Cardiac septum (tissue), 1 donor: ENCODE measurements at places on chromosomes 4 and X.

- no peak for DNase-seq
Observed at GRCh38 chr4:56782019-56782418, 39.5 kb downstream of the SPINK2 start.

DNA sequence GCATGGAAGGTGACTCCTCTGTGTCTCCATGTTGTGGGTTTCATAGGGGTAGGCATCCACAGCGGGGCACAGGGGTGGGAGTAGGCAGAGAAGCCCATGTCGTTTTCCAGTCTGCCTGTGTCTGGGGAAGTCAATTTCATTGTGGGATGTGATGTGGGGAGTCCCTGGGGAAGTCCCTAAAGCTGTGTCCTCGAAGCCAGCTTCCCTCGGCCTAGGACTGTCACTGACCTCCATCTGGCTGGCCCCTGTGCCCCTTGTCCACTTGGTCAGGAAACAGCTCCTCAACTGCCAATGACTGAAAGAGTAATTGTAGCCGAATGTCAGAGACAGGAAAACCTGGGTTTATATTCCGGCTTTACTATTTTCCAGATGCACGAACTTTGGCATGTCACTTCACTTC is 109.6 kb downstream of the DRD5 start:
- no peak for DNase-seq

GRCh38 chr4:48914311-48914710 is 7.7 kb upstream of the OCIAD2 start:
- DNase-seq: no peak

GRCh38 chr4:74366367-74366911 is 1.5 kb downstream of the EREG start:
- DNase-seq: no peak

- DNase-seq: no peak
Observed at GRCh38 chr4:146051728-146052391, 113.2 kb upstream of the ZNF827 start.

- DNase-seq: no peak
Observed at GRCh38 chrX:111199505-111199904, 70.8 kb downstream of the CAPN6 start.

DNA sequence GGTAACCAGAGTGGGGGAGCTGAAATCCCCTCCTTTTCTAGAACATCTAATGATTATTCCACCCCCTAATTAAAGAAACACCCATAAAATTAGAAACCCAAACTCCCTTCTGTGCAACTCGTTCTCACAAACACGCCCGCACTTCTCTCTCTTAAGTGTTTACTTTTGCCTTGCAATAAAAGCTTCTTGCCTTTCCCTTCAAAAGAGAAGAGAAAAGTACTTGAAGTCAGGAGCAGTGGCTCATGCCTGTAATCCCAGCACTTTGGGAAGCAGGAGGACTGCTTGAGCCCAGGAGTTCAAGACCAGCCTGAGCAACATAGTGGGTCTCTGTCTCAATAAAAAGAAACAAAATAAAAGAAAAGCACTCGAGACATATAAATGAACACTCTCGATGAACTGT is 3.6 kb upstream of the GPR173 start:
- DNase-seq: no peak

DNA sequence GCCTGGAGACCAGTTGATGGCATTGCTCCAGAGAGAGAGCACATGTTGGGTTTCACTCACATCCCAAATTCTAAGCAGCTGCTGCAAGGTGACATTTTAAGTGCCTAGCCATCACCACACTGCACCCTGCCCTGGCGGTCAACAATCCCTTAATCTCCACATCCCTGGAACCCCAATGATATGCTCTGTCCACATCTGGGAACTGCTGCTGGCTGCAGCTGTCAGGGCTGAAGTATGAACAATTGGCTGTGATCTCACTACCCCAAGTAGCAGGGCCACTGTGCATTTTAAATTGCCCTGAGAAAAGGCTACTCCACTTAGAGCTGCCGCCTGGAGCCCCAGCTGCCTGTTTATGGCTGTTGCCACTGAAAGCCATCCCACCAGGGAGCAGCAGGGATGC is 190.6 kb downstream of the ACTRT1 start:
- no peak for DNase-seq

- DNase-seq: no peak
Observed at GRCh38 chr4:83043801-83044407, 8.9 kb downstream of the COPS4 start.

DNA sequence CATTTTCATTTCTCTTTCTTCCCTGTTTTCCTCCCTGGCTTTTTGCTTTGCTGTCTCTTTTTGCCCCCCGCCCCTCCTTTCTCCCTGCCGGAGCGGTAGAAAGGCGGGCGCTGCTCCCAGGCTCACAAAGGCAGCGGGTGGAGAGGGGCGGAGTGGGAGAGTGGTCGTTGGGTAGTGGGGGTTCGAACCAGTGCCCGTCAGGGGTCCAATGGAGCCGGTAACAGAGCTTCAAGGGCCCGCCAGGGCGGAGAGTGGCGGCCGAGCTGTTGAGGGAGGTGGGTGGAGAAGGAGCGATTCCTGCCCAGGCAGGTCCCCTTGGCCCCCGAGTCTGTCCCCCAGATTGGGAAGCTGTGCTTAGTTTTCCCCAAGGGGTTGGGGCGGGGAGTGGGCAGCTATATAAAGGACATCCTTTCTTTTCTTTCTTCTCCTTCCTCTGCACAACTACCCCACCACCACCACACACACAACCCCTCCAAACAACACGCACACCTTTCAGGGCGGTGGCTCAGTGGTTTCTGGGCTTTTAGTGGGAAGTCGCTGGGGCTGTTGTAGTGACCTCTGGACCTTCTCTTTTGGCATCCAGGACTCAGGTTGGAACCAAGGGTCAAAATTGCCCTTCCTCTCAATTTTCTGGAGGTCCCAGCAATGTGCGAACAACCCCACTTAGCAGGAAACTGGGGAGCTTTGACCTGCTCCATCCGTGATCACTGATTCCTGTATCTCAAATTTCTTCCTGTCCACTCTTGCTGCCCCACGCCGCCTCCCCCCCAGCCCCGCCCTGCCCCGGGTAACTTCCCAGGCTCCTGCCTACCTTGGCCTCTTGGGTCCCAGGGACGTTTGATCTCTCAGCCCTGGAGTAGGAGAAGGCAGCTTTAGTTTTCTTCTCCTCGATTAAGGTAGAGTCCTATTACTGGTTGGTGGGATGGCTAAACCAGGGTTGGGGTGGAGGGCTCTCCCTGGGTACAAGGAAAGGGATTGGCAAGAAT is 1.9 kb downstream of the EFNB1 start:
- DNase-seq: peak; percentile 67

- no peak for DNase-seq
Observed at GRCh38 chr4:76214177-76214675, 602 bp upstream of the SCARB2 start.

GRCh38 chrX:71107762-71108360 is 1.3 kb upstream of the CXorf65 start:
- DNase-seq: no peak

DNA sequence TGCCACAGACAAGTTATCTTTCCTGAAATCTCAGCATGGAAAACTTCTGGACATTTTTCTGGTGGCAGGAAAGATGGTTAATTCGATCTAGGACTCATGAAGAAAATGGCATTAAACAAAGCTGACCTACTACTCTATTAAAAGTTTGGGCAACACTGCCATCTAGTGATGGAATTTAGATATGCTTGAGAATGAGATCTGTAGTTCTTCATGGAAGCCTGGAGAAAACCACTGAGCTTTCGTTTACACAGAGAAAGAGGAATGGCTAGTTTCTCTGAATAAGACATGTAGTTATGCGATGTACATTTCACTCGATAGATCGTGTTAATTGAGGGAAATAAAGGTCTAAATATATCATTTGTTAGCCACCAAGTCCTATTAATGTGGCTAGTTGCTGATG is 51.7 kb upstream of the CHRDL1 start:
- DNase-seq: no peak

DNA sequence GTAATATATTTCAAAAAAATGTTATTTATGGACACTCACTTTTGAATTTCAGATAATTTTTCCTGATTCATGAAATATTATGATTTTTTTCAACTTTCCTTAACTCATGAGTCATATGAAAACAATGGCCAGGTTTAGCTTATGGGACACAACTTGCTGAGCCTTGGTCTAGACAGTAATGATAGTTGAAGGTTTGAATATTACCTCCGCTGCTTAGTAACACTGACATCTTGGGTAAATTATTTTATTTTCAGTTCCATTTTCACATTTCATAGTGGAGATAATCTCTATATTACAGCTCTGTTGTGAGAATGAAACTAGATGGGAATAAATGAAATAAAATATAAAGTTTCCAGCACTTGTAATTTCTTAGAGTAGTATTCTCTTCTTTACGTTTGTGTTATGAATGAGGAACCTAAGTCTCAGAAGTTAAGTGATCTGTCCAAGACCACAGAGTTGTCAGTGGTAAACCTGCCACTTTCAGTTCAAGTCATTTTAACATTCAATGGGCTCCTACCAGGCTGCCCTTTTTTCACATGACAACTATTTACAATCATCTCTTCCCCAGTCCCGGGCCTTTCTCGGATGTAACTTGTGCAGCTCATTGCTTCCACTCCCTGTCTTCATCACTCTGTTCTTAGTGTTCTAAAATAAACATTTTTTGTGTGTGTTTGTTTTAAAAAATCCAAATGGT is 46.8 kb upstream of the GC start:
- DNase-seq: no peak

GRCh38 chrX:17828171-17828570 is 32.9 kb downstream of the RAI2 start:
- DNase-seq: no peak

DNA sequence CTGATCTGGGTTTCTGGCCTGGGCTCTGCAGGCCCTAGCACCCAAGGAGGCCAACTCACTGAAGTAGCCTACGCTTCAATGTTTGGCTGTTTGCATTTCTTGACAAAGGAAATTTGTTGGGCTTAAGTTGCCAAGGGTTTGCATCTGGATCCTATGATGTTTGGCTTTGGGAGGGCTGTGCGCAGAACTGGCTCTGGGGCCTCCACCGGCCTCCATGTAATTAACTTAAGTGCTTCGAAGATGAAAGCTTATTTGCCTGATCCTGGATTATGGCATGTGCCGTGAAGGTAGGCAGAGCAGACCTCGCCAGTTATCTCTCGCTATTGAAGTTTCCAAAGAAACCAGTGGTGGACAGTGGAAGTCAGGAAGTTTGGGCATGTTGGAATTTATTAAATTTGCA is 124.3 kb upstream of the STX18 start:
- no peak for DNase-seq

DNA sequence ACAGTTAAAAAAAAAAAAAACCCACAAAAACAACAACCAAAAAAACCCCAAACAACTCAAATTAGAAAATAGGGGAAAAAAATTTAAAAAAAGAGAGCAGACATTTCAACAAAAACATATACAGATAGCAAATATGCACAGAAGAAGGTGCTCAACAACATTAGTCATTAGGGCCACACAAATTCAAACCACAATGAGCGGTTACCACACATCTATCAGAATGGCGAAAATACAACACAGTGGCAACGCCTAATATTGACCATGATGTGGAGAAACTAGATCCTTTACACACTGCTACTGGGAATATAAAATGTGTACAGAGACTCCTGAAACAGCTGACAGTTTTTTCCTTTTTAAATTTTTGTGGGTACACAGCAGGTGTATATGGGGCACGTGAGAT is 19.4 kb downstream of the LYAR start:
- DNase-seq: no peak

DNA sequence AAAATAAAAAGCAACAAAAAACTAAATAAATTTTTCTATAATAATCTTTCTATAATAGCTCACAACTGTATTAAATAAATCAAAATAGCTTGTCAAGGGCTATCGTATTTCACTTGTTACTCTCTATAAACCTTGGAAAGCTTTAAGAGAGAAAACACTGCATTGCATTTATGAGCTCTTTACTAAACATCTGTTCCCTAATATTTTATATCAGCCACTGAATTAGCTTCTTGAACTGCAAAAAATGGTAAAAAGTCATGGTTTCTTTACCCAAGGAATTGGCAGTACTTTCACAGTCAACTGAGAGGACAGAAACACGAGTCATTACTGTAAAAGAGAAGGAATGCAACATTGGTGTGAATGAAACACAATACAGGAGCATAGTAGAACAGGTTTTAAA is 671.2 kb downstream of the PCDH18 start:
- DNase-seq: no peak

GRCh38 chrX:68690936-68691501 is 43.6 kb downstream of the STARD8 start:
- DNase-seq: no peak

DNA sequence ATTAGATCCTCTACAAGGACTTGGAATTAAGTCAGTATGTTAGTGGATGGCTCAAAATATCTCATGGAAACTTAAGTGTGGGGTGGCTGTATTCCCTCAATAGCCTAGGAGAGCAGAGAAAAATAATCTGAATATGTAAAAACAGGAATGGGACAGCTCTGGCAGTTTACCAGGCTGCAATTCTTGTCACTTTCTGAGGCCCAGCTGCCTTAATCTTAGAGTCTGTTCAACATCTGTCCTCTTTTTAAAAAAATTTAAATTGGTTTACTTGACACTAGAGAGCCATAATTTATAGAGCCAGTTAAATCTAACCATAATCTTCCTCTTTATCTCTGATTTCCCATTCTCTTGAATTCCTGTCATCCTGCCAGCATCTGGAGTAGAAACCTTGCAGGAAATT is 109.2 kb upstream of the CXCL13 start:
- DNase-seq: no peak

DNA sequence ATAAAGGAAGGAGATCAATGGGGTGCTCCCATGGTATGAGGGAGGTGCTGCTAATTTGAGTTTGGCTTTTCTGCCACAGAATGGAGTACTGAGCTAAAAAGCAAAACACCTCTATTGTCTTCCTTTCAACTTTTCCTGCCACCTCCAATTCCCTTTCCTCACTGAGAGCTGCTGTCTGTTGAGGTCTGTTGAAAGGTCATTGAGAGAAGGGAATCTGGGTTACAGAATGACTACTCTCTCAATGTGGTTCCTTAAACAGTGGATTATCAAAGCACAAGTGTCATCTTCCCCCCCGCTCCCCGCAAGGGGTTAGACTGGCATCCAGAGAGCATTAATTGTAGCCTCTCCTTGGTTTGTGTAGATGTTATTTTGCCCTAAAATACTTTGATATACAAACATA is 10.7 kb downstream of the USP9X start:
- no peak for DNase-seq

DNA sequence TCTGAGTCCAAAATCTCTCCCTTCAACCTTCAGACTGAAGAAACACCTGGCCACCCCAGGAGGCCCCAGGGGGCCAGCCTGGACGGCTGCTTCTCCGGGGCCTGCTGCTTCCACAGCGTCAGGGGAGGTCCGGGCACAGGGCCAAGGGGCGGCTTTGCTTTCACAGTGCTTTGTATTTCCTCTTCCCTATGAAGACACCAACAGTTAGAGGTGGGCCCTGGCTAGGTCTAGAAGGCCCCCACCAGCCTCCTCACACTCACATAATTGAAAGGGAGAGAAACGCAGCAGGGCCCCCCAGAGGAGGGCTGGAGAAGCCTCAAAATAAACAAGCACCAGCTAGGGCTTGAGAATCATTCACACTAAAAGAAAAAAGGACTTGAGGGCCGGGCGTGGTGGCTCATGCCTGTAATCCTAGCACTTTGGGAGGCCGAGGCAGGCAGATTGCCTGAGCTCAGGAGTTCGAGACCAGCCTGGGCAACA is 17.8 kb downstream of the SCD5 start:
- DNase-seq: peak; percentile 81

- no peak for DNase-seq
Observed at GRCh38 chr4:120263618-120264017, 197.0 kb upstream of the MAD2L1 start.
